ENCODE measurements at places on chromosomes 12 and 14. TPM values are rescaled to one million over a fixed set of nuclear protein-coding genes. Genes with fewer than 3 reads are reported as not detected.

GRCh38 chr12:132395192-132395907 is 66.0 kb upstream of the GALNT9 start:
- no peak for DNase-seq

Gene RAP1B
- 48.1 TPM for total RNA-seq

DNA sequence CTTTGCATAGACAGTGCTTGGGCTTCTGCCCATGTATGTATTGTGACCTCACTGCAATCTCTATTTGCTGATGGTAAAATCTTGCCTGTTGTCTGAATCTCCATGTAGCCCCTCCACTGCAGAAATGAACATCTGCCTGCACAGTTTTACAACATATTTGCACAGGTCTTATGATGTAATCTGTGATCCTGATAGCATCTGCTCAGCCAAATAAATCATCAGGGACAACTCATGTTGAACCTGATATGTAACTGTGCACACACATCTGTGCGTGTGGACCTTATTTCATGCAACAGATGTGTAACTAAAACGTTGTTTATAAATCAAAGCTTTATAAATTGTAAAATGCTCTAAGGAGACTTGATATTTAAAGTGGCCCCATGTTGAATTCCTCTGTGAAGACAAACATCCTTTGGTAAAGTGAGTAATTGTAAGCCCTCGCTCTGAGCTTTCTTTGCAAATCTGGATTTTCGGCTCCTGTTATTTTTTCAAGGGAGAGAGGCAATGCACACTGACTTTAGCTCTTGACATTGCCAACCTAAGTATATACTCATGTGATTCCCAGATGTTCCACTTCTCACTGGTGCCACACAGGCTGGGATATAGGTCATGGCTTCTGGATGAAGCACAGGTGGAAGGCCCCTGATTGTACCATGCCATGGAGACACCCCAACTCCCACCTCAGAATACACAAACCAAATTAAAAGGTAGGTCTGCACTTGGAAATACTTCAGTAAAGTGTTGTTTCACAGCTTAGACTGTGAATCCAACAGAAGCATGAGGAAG is 371.3 kb downstream of the GRIN2B start:
- DNase-seq = no peak

Gene ZBTB42
- total RNA-seq = 4.9 TPM

- no peak for DNase-seq
These were observed 434.3 kb upstream of the STXBP6 start for GRCh38 chr14:25484235-25484634.

DNA sequence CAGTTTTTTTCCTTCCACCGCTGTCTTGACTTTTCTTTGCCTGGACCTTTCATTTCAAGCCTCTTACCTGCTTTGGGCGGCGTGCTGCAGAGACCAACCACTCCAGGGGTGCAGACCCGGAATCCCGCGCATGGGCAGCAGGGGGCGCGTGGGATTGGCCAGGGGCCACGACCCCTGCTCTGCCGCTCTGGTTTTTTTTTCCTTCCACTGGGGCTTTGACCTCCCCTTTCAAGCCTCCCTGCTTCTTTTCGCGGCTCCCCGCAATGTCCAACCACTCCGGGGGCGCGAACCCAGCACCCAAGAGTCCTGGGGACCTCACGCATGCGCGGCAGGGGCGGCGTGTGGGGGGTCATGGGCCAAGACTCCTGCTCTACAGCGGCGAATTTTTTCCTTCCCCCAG is 325.1 kb downstream of the ALG10 start:
- no peak for DNase-seq

DNA sequence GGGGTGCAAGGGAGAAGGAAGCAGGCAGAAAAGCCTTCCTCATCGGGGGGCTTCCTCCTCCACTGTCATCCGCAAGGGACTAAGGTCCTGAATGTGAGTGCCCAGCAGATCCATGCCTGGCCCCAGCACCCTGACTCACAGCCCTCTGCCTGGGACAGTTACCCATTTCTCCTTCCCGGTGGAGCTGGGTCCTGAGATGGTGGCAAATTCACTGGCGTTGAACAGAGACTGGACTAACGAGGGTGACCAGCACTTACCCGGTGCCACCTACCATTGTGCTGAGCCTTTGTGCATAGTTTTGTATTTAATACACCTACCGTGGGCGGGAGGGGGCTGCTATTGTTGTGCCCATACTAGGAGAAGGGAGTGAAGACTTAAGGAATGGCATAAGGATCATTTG is 30.9 kb upstream of the PLEKHG6 start:
- DNase-seq = no peak
